ENCODE measurements at places on chromosomes 12 and 14.

- no peak for DNase-seq
Measured at GRCh38 chr14:29806124-29806517, 121.5 kb downstream of the PRKD1 start.

DNA sequence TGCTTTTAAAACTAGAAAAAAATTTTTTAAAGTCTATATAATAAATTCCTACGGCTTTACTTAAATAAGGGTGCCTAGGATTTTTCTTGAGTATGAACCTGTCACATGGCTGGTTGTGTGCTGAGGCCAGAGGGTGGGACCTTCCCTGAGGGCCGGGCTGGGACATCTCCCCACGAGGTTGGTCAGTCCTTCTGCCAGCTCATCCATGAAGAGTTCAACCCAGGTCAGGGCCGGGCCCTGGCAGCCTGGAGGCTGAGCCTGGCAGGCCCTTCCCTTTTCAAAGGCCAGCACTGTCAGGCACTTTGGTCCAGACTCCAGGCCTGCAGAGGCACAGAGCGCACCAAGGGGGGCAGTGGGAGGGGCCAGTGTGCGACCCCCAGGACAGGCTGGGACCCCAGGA lies 31.7 kb downstream of the TNFAIP2 start:
- DNase-seq = peak; percentile 8

- DNase-seq = peak; percentile 23
Measured at GRCh38 chr12:55629058-55629841, 7.4 kb upstream of the OR10P1 start.

DNA sequence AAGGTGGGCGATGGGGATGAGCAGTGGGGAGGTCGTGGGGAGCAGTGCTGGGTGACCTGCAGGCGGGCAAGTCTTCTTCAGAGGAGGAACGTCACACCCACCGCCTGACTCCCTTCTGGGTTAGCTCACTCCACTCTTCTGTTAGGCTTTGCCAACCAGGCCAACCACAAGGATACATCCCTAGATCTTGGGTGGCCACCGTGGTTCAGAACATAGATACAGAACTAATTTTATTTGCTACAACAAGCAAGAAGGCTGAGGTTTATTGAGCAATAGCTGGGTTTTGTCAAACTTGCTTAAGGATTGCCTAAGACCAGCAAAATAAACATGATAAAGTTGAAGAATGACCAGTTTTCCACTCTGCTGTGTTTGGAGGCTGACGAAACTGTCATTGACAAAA lies 109.4 kb downstream of the DACT1 start:
- peak; percentile 80 for DNase-seq

DNA sequence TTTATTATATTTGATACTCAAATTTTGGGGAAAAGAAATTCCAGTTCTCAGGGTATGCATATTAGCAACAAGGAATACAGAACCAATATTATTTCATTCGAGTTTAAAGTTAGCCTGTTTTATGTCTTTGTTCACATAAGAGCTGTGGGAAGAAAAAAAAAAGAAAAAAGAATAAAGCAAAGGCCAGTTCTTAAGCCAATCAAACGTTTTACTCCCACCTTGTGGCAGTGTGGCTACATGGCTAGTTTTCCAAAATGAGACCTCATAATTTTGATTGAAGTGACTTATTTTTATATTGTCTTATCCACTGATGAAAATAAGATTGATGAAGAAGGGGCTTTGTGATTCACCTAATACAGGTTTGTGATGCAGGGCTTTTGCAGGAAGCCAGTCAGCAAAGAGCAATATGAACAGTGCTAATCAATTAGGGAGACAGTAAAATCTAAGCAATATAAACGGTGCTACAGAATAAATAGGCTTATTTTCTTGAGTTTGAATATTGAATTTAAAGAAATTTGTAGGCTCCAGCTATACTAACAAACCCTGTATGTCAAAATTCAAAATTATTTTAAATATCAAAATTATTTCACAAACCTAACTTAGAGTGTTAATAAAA lies 624.1 kb upstream of the FOXG1 start:
- DNase-seq = no peak

Data from AML-193 (cell line).